ENCODE measurements at places on chromosomes 4 and X.
A peak's percentile ranks its signal among the peaks of the same experiment; 100 is the strongest.

DNA sequence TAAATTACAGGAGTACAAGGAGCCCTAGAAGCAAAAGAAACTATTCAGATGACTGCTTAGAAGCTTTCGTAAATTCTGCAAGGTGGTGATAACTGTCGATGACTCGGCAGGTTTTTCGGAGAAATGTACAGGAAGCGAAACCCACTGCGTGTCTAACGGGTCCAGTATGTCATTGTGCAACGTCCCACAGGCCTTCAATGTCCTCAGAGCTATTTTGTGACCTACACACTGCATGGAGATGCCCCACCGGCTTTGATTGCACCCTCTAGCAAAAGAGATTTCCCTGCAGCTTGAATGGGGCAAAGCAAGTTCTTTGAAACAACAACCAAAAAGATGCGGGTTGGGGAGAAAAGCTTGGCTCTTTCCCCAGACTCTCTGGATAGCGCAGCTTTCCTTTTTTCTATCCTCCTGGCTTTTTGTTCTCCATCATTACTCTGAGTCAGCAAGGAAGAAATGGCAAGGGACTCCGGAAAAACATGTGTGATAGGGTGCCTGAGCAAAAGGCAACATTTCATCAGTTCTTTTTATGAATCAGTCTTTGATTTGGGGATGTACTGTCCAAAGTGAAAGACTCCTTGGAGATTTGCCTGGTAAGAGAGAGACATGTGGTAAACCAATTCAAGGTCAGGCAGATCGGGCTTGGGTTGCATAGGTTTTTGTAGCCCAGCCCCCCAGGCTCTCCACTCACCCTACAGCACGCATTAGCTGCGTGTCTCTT, 112.0 kb upstream of the TBL1X start:
- DNase-seq: no peak

DNA sequence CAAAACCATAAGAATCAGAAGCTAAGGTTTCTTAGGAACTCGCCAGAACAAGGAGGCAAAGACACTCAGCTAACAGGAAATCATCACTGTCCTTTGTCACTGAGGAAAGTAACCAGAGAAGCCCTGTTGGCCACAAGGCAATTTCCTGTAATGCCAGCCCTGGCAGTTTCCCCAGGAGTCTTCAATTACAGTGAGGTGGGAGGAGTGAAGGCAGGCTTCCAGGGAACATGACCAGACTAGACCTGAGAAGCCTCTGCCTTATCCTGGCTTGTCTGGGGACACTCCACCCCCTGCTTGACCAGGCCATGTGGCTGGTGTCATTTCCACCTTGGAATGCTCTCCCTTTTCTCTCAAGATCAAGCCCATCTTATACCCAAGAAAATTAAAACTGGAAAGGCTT, 125.3 kb downstream of the COL4A6 start:
- no peak for DNase-seq

DNA sequence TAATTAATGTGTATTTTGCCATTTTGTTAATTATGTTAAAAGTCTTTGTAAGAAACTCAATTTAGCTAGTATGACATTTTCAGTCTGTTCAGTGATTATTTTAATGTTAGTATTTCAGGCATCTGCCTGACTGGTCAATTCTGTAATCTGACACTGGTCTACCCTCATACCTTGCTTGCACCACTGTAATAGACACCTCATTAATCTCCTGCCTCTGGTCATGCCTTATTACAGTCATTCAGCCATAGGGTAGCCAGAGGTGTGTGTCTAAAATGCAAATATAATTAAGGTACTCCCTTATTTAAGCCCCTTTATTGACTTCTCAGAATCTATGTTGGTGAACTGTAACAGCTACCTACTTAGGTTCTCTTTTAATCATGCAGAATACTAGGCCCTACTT, 861.1 kb upstream of the IGFBP7 start:
- DNase-seq: no peak

GRCh38 chrX:71910643-71910985, at the start of gene NHSL2:
NHSL2 (plus strand) TSS chrX:71910845.
- no peak for DNase-seq

- DNase-seq: no peak
Measured at GRCh38 chr4:8188085-8188484, 11.0 kb upstream of the SH3TC1 start.

GRCh38 chrX:24292353-24292752, 21.5 kb downstream of the SUPT20HL2 start:
- DNase-seq: no peak

- no peak for DNase-seq
Measured at GRCh38 chrX:65874765-65875164, 165.1 kb downstream of the VSIG4 start.

GRCh38 chrX:14956813-14957582, 83.8 kb downstream of the MOSPD2 start:
- DNase-seq: no peak

DNA sequence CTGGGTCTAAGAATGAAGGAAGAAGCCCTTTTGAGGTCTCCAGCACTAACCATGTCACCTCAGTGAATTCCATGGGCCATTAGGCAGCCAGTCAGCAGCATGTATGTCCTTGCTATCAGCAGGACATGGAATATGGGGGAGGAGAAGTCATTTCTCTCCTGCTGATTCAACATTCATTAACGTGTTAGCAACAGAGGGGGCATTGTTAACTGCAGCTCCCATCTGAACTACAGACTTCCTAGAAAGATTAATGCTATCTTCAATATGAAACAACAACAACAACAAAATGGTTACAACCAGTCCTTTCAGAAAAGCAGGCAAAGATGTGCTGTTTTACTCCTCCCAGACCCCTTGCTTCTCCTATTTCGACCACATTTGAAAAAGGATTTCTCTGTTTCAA, 120.4 kb upstream of the SLC34A2 start:
- no peak for DNase-seq

GRCh38 chr4:53601251-53601764, 10.0 kb upstream of the LNX1 start:
- DNase-seq: no peak

- no peak for DNase-seq
Measured at GRCh38 chr4:72525938-72526337, 43.1 kb downstream of the ADAMTS3 start.

DNA sequence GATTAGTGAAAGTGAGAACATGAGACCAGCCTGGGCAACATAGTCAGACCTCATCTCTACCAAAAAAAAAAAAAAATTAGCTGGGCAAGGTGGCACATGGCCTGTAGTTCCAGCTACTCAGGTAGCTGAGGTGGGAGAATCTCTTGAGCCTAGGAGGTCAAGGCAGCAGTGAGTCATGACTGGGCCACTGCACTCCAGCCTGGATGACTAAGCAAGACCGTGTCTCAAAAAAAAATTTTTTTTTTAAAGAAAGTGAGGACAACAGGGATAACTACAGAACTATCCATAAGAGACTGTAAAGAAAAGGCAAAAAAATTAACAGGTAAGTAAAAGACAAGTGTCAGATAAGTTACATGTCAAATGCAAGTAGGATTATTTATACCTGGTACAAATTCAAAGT, 13.5 kb upstream of the SPP1 start:
- no peak for DNase-seq

GRCh38 chr4:54909961-54910360, 215.4 kb downstream of the KDR start:
- no peak for DNase-seq

- DNase-seq: no peak
Measured at GRCh38 chr4:116183241-116183640, 902.1 kb downstream of the TRAM1L1 start.

DNA sequence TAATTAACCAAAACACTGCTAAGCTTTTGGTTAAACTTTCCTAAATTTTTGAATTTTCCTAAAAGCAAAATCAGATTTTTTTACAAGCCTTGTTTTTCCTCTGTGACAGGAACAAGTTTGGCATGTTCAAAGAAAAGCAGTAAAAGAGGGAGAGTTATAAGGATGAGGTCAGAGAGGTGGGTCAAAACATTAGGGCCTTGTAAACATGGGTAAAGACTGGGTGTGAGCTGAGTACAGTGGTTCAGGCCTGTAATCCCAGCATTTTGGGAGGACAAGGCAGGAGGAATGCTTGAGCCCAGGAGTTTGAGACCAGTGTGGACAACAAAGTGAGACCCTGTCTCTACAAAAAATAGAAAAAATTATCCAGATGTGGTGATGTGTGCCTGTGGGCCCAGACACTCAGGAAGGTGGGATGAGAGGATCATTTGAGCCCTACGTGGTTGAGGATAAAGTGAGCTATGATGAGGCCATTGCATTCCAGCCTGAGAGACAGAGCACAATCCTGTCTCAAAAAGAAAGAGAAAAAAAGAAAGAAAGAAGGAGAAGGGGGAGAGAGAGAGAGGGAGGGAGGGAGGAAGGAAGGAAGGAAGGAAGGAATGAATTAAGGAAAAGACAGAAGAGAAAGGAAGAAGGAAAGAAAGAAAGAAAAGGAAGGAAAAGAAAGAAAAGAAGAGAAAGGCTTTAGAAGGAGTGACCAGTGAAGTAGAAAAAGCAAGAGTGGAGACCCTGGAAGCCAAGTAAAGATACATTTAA, 17.0 kb upstream of the FRYL start:
- DNase-seq: no peak

DNA sequence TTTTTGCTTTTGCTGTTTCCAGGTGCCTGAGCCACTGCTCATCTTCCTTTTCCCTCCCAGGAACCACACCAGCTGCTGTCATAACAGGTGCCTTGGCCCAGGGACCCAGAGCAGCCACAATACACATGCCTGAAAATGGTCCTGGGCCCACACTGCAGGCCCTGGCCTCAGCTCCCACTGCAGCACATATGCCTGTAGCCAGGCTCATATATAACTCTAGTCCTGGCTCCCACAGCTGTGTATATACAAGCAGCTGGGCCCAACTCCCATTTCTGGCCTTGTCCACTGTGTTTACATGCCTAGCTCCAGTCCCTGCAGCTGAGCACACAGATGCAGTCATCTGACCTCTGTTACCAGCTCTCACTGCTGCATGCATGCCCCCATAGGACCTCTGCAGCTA, 930.5 kb downstream of the ADGRL3 start:
- DNase-seq: no peak

GRCh38 chrX:71182871-71183270, 38.2 kb downstream of the NLGN3 start:
- DNase-seq: no peak

- no peak for DNase-seq
Measured at GRCh38 chrX:150258463-150259430, 104.4 kb upstream of the MAMLD1 start.

DNA sequence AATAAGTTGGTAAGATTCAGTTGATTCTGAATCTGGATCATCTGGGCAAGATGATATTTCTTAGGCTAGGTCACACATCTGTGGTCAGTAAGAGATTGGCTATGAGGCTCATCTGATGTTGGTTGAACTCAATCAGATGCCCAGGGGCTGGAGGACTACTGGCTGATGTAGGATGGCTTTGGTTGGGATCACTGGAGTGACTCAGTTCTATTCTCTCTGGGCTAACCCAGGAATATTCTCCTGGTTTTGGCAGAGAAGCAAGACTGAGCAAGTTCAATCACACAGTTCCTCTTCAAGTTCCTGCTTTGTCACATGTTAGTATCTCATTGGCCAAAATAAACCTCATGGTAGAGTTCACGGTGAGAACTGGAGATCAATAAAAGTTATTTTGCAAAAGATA, 902.3 kb upstream of the SLIT2 start:
- DNase-seq: no peak

- DNase-seq: no peak
Measured at GRCh38 chr4:74501579-74501978, 56.6 kb downstream of the AREG start.

- DNase-seq: no peak
Measured at GRCh38 chrX:102654696-102655095, 3.4 kb downstream of the GPRASP1 start.

- no peak for DNase-seq
Measured at GRCh38 chr4:15340902-15341732, 86.7 kb upstream of the C1QTNF7 start.

DNA sequence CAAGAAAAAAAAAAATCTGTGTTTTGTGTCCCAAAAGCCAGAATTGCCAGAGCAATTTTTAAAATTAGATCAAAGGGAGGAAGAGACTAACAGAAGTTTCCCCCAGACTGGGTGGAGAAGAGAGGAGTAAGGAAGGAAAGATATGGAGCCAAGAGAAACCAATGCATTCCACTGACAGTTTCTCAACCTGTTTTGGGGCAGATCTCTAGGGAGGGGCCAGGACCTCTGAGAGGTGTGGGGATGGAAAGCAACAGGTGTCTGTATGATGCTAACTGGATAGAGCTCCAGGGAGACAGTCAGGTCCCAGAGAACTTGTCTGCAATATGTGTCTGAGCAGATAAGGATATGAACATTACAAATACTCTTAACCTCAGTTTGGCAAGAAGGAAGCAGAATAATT, 22.7 kb upstream of the GAB1 start:
- no peak for DNase-seq

- DNase-seq: no peak
Measured at GRCh38 chrX:82748906-82749505, 759.1 kb upstream of the POU3F4 start.

DNA sequence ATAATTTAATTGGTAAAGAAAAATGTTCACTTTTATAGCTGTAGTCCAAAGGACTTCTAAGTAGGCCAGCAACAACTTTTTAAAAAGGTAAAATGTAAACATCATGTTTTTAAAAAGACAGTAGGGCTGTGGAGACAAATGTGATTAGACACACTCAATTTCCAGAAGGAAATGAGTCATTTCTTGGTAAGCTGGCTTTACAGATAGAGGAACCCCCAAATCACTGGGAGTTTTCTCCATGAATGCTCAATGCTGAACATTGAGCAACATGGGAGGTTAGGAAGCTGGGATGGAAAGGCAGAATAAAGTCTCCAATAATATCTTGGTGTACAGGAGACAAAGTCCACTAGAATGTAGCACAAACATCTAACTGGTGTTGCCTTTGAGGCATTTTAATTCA, 121.3 kb downstream of the NWD2 start:
- DNase-seq: no peak

- DNase-seq: no peak
Measured at GRCh38 chrX:46488712-46489111, 56.5 kb downstream of the ZNF674 start.

DNA sequence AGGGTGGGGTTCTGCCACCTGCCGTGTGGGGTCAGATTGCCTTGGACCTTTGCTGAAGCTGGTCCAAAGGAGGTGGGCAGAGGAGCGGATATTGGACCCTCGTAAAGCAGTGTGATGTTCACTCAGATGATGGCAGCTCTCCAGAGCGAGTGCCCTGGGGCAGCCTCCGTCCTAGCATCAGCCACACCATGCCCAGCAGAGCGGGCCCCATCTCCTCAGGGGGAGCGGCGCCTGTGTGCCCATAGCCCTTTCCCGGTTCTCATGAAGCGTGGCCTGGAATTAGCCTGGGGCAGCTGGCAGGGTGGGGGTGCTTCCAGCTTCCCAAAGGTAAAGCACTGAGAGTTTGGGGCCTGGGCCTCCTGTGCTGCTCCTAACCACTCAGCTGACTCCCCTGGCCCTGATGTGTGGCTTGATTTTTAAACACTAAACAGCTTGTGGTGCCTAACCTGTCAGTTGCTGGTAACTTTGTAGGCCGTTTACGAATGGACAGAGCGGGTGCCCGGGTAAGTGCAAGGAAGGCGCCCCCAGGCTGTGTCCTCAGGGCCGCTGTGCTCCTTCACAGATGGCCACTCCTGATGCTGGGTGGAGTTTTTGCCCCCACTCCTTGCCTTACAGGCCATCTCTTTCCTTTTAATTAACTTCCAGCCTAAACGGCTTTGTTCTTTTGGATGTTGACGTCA, 36.0 kb downstream of the NOP14 start:
- DNase-seq: peak; percentile 74

Measured in posterior vena cava (tissue), 2 donors.